Transverse colon (tissue), 4 donors: ENCODE measurements at places on chromosomes 16 and 17. TPM values are rescaled to one million over a fixed set of nuclear protein-coding genes. Genes with fewer than 3 reads are reported as not detected.

- no peaks in the 10 kb centered on the region for H3K27me3 ChIP-seq
- H3K36me3 ChIP-seq, result no peaks in the 10 kb centered on the region
- no peak overlapping the region for H3K27ac ChIP-seq
- no peaks in the 10 kb centered on the region for H3K4me1 ChIP-seq
- DNase-seq, result no peak
- H3K4me3 ChIP-seq, result no peak overlapping the region
Measured at GRCh38 chr17:68334393-68334792, 43.1 kb downstream of the ARSG start.

- no peaks in the 10 kb centered on the region for H3K27me3 ChIP-seq
- H3K4me1 ChIP-seq, result no peaks in the 10 kb centered on the region
- H3K4me3 ChIP-seq, result no peak overlapping the region
- H3K27ac ChIP-seq, result peak overlapping the region; percentile 72
- H3K36me3 ChIP-seq, result no peaks in the 10 kb centered on the region
Measured at GRCh38 chr16:84096447-84097005, 20.2 kb downstream of the MBTPS1 start.

DNA sequence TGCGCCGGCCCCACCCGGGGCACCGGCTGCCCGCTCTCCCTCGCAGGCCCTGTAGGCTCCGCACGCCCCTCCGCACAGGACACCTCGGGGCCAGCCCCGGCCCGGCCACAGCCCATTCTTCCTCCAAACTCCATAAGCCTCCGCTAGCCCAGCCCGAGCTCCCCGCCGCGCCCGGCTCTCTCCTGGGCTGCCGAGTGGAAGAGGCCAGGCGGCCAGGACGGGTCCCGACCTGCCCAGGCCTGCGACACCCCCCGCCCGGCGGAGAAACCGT lies 397 bp downstream of the NCOR1 start:
- peak overlapping the region; percentile 88 for H3K4me3 ChIP-seq
- DNase-seq, result peak; percentile 54
- H3K36me3 ChIP-seq, result no peaks in the 10 kb centered on the region
- no peaks in the 10 kb centered on the region for H3K27me3 ChIP-seq

- peaks cover 67% of the 10 kb centered on the region for H3K4me1 ChIP-seq
- H3K36me3 ChIP-seq, result no peaks in the 10 kb centered on the region
- DNase-seq, result peak; percentile 68
Measured at GRCh38 chr17:77392376-77393273, 251.9 kb downstream of the SEC14L1 start.

- no peak for DNase-seq
- H3K4me3 ChIP-seq, result no peak overlapping the region
- no peaks in the 10 kb centered on the region for H3K27me3 ChIP-seq
- H3K36me3 ChIP-seq, result no peaks in the 10 kb centered on the region
- no peaks in the 10 kb centered on the region for H3K4me1 ChIP-seq
- no peak overlapping the region for H3K27ac ChIP-seq
Measured at GRCh38 chr17:62000186-62000585, 64.9 kb downstream of the MED13 start.

DNA sequence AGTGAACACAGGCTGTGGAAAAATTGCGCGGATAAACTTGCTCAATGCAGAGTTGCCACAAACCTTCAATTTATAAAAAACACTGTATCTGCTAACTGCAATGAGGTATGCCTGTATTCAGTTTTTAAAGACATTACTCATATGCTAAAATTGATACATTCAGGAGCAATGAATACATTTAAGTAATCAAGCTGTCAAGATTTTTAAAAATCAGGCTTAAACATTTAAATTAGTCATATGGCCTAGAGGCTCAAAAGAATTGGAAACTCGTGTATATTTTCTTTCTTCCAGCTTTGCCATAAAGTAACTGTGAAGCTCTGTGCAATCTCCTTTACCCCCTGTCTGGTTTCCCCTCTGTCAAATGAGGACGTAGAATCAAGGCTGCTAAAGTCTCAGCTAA lies 4.1 kb downstream of the SYNRG start:
- H3K36me3 ChIP-seq, result no peaks in the 10 kb centered on the region
- H3K4me1 ChIP-seq, result peaks cover 33% of the 10 kb centered on the region
- no peak overlapping the region for H3K4me3 ChIP-seq
- no peak for DNase-seq

Gene KRTAP2-3
- total RNA-seq, result not detected

Gene TERB1
- total RNA-seq, result 0.32 TPM

DNA sequence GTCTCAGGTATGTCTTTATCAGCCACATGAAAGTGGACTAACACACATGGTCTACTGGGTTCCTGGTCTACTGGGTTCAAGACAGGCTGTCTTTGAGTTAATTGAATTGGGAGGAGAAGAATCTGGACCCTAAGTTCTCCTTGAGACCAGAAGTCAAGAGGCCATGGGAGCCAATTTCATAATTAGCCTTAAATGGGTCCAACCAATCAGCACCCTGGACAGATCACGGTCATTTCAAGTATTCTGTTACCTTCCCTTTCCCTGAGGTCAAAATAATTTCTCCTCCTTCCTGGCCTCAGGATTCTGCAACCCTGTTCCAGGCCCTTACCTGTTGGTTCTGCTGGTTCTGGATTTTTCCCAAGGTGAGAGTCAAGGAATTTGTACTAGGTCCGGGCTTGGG lies 23.8 kb downstream of the OSBPL7 start:
- peaks cover 30% of the 10 kb centered on the region for H3K27me3 ChIP-seq
- H3K4me1 ChIP-seq, result no peaks in the 10 kb centered on the region
- no peak overlapping the region for H3K27ac ChIP-seq
- H3K36me3 ChIP-seq, result no peaks in the 10 kb centered on the region

DNA sequence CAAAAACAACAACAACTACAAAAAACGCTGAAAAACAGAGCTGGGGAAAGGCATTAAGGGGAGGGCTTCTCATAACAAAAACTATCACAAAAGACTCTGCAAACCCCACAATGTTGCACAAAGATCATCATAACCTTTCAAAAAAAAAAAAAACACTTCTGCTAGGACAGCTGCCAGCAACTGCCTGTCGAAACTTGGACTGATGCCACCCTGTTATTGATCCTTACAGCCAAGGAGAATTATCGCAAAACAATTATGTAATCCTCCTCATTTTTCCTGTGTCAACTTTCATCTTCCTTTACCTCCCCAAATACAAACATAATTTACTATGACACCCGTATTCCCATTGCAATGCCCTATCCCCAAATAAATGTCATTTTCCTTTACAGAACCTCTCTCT lies 9.3 kb downstream of the CCDC40 start:
- no peaks in the 10 kb centered on the region for H3K27me3 ChIP-seq
- no peak overlapping the region for H3K4me3 ChIP-seq
- H3K27ac ChIP-seq, result no peak overlapping the region
- H3K4me1 ChIP-seq, result no peaks in the 10 kb centered on the region
- DNase-seq, result no peak

DNA sequence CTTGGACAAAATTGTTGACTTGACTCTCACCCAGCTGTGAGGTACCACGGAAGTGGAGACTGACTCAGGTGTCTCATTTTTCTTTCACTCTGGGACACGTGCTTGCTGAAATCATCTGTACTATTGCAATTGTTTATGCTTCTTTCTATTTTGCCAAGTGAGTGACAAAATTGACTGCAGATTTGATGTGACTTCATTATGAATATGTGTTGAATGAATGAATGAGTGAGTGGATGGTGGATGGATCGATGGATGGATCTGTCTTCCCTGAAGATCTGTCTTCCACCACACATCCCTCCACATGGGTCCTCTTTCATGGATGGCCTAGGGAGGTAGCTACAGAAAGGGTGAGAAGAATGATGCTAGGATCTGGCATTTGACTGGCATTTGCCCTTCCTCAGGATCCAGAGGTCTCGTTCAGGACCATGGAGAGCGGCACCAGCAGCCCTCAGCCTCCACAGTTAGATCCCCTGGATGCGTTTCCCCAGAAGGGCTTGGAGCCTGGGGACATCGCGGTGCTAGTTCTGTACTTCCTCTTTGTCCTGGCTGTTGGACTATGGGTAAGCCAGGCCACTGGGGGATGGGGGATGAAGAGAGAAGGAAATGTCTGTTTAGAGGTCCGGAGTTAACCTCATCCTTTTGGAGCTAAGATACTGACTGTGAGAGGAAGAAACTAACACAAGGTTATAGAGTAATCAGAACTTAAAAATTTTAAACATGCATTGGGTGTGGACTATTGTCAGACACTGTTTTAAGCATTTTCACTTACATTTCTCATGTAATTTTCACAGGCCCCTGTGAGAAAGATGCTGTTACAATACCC lies 12.7 kb downstream of the SLC5A11 start:
- no peak overlapping the region for H3K27ac ChIP-seq
- H3K4me3 ChIP-seq, result no peak overlapping the region
- no peaks in the 10 kb centered on the region for H3K27me3 ChIP-seq
- no peaks in the 10 kb centered on the region for H3K36me3 ChIP-seq
- DNase-seq, result peak; percentile 63
- H3K4me1 ChIP-seq, result no peaks in the 10 kb centered on the region

- no peak overlapping the region for H3K27ac ChIP-seq
- H3K36me3 ChIP-seq, result no peaks in the 10 kb centered on the region
- DNase-seq, result no peak
- no peaks in the 10 kb centered on the region for H3K27me3 ChIP-seq
- no peaks in the 10 kb centered on the region for H3K4me1 ChIP-seq
Measured at GRCh38 chr16:76577003-76577402, 299.8 kb downstream of the CNTNAP4 start.

DNA sequence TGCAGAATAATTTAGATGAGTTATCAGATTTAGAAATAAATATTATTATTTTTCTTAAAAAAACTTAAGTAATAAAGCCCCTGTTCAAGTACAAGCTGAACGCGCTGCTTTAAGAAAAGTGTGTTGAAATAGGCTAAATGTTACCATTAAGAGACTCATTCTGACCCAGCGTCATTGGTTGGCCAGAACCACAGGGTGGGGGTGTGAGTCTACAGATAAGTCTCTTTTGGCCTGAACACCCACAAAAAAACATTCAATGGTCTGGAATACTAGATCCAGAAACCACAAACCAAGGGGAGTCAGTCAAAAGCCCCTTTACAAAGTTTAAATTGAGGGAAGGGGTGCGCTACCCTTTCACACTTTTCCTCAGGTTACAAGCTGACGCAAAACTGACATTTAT lies 776.1 kb downstream of the KCNJ2 start:
- no peak for DNase-seq
- H3K27me3 ChIP-seq, result no peaks in the 10 kb centered on the region
- H3K4me3 ChIP-seq, result no peak overlapping the region
- no peaks in the 10 kb centered on the region for H3K4me1 ChIP-seq
- no peak overlapping the region for H3K27ac ChIP-seq
- no peaks in the 10 kb centered on the region for H3K36me3 ChIP-seq

Gene SLC7A5
- total RNA-seq, result 5.1 TPM

Gene VTN
- not detected for total RNA-seq

Gene FBXL20
- 27.0 TPM for total RNA-seq

Gene ICAM2
- total RNA-seq, result 24.3 TPM

GRCh38 chr16:2749476-2749875 lies 3.0 kb upstream of the SRRM2 start:
- no peak for DNase-seq
- no peaks in the 10 kb centered on the region for H3K36me3 ChIP-seq
- H3K27ac ChIP-seq, result no peak overlapping the region
- H3K4me3 ChIP-seq, result no peak overlapping the region
- H3K4me1 ChIP-seq, result peaks cover 9% of the 10 kb centered on the region
- H3K27me3 ChIP-seq, result no peaks in the 10 kb centered on the region

DNA sequence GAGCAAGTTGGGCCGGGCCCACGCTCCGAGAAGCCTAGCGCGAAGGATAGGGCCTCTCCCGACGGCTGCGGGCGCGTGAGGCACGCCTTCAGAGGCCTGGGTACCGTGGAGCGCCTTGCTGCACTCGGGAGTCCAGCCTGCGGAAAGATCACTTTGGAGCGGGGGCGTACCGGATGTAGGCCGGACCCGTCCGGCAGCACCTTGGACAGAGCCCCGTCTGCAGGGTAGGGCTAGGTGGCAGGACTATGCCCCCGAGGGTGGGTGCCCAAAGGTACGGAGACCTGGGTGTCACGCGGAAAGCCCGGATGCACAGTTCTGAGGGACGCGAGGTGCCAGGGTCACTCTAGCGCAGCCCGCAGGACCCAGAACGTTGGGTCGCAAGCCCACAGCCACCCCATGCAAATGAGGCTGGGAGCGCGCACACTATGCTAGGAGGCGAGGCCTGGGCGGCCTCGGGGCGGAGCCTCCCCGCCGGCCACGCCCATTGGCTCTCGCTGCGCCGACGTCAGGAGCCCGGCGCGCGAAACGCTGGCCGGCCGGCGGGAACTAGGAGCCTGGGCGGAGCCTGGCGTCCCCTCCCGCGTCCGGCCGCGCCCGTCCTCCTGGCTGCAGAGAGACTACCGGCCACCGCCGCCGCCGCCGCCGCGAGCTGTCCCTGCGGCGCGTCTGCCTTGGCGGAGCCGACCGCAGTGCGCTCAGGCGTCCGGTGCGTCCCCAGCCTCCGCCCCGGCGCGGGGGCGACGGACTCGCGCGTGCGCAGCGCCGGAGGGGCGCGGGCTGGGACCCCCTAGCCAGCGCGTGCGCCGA lies at the start of gene PAQR4:
TSS of gene PAQR4 (plus strand) at position 611 of the 807 bp plus-strand sequence. CDS start 327 bp downstream, outside the sequence.
- H3K36me3 ChIP-seq, result no peaks in the 10 kb centered on the region
- peaks cover 49% of the 10 kb centered on the region for H3K27me3 ChIP-seq
- DNase-seq, result peak; percentile 89
- H3K4me1 ChIP-seq, result peaks cover 47% of the 10 kb centered on the region
- peak within 1 kb of the TSS; percentile 69 for H3K27ac ChIP-seq
- H3K4me3 ChIP-seq, result peak within 1 kb of the TSS; percentile 80

- peaks cover 32% of the 10 kb centered on the region for H3K4me1 ChIP-seq
- peaks cover 100% of the 10 kb centered on the region for H3K27me3 ChIP-seq
- H3K27ac ChIP-seq, result no peak overlapping the region
- H3K4me3 ChIP-seq, result no peak overlapping the region
Measured at GRCh38 chr16:54936201-54936978, 5.7 kb downstream of the IRX5 start.

GRCh38 chr16:14529010-14529669 lies 100.9 kb downstream of the PARN start:
- H3K4me1 ChIP-seq, result no peaks in the 10 kb centered on the region
- no peaks in the 10 kb centered on the region for H3K27me3 ChIP-seq
- H3K27ac ChIP-seq, result peak overlapping the region; percentile 6
